ENCODE measurements at places on chromosomes 13 and 19. TPM values are rescaled to one million over a fixed set of nuclear protein-coding genes. Genes with fewer than 3 reads are reported as not detected.
A peak's percentile ranks its signal among the peaks of the same experiment; 100 is the strongest.

DNA sequence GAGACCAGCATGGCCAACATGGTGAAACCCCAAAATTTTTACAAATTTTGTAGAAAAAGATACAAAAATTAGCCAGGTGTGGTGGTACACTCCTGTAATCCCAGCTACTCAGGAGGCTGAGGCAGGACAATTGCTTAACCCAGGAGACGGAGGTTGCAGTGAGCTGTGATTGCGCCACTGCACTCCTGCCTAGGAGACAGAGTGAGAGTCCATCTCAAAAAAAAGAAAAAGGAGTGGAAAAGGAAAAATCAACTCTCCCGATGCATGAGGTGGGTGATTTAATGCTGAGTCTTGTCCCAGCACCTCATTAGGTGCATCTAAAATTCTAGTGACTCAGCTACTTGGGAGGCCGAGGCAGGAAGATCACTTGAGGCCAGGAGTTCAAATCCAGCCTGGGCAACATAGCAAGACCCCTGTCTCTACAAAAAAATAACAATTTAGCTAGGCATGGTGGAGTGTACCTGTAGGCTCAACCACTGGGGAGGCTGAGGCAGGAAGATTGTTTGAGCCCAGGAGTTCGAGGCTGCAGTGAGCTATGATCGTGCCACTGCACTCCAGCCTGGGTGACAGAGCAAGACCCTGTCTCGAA is 19.8 kb downstream of the GTPBP3 start:
- no peaks in the 10 kb centered on the region for H3K36me3 ChIP-seq
- no peak overlapping the region for H3K27ac ChIP-seq
- no peak overlapping the region for H3K4me3 ChIP-seq
- H3K27me3 ChIP-seq = no peaks in the 10 kb centered on the region

GRCh38 chr13:39037410-39037879 is 444 bp downstream of the PROSER1 start:
- DNase-seq = no peak
- H3K27ac ChIP-seq = peak overlapping the region; percentile 93
- H3K36me3 ChIP-seq = peaks cover 4% of the 10 kb centered on the region
- H3K27me3 ChIP-seq = no peaks in the 10 kb centered on the region
- H3K4me1 ChIP-seq = peaks cover 5% of the 10 kb centered on the region

DNA sequence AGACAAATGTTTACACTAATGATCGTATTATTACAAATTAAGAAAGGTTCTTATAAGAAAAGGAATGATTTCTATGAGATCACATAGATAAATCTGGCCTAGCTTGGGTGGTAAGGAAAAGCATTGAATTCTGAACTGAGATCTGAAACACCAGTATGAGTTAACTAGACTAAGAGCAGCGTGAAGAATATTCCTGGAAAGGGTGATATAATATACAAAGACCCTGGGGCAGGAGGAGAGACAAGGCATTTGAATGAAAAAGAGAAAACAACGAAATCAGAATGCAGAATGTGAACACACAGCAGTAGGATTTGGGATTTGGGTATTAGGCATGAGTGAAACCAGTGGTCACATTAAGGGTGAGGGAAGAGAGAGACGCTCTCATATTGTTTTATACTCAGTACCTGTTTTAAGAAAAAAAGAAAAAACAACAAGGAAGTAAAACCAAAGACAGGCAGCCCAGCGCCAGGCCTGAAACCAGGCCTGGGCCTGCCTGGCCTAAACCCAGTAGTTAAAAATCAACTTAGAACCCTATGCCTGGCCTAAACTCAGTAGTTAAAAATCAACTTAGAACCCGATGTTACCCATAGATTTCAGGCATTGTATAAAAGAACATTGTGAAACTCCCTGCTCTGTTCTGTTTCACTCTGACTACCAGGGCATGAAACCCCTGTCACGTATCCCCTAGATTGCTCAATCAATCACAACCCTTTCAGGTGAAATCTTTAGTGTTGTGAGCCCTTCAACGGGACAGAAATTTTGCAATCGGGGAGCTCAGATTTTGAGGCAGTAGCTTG is 287.1 kb downstream of the ITGBL1 start:
- H3K4me1 ChIP-seq = peaks cover 4% of the 10 kb centered on the region
- DNase-seq = peak; percentile 40
- H3K27ac ChIP-seq = no peak overlapping the region
- H3K4me3 ChIP-seq = no peak overlapping the region

DNA sequence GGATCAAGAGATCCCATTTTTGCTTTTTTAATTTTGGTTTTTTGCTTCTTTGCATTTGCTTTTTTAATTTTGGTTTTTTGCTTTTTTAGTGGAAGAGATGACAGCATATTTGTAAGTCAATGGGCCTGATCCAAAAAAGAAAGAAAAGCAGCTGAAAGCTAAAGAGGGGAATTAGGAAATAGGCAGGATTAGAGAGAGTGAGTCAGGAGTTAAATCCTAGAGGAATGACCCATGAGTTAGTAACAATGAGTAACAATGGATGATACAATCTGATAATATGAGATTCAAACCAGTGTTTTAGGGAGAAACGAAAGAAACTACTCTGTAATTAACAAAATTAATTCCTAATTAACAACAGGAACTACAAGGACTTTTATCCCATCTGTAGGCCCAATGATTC is 111.2 kb upstream of the SGCG start:
- H3K36me3 ChIP-seq = no peaks in the 10 kb centered on the region
- H3K27me3 ChIP-seq = no peaks in the 10 kb centered on the region
- H3K4me1 ChIP-seq = no peaks in the 10 kb centered on the region
- H3K27ac ChIP-seq = no peak overlapping the region
- DNase-seq = no peak

GRCh38 chr13:113777311-113778260 is 18.6 kb downstream of the TMEM255B start:
- no peaks in the 10 kb centered on the region for H3K36me3 ChIP-seq
- no peak for DNase-seq
- H3K4me1 ChIP-seq = no peaks in the 10 kb centered on the region
- H3K4me3 ChIP-seq = no peak overlapping the region
- no peaks in the 10 kb centered on the region for H3K27me3 ChIP-seq

- no peak for DNase-seq
- no peak overlapping the region for H3K4me3 ChIP-seq
These were observed 16.2 kb upstream of the MISP start for GRCh38 chr19:734716-735115.

ZNF573 gene
- total RNA-seq = 2.2 TPM

RHPN2 gene
- total RNA-seq = 4.5 TPM
